NCI-H226 (cell line): ENCODE measurements at places on chromosomes 3 and 15.

- no peak for DNase-seq
Observed at GRCh38 chr3:4514321-4514720, 21.2 kb downstream of the ITPR1 start.

- DNase-seq: peak; percentile 54
Observed at GRCh38 chr15:63551400-63551799, 45.8 kb upstream of the FBXL22 start.

DNA sequence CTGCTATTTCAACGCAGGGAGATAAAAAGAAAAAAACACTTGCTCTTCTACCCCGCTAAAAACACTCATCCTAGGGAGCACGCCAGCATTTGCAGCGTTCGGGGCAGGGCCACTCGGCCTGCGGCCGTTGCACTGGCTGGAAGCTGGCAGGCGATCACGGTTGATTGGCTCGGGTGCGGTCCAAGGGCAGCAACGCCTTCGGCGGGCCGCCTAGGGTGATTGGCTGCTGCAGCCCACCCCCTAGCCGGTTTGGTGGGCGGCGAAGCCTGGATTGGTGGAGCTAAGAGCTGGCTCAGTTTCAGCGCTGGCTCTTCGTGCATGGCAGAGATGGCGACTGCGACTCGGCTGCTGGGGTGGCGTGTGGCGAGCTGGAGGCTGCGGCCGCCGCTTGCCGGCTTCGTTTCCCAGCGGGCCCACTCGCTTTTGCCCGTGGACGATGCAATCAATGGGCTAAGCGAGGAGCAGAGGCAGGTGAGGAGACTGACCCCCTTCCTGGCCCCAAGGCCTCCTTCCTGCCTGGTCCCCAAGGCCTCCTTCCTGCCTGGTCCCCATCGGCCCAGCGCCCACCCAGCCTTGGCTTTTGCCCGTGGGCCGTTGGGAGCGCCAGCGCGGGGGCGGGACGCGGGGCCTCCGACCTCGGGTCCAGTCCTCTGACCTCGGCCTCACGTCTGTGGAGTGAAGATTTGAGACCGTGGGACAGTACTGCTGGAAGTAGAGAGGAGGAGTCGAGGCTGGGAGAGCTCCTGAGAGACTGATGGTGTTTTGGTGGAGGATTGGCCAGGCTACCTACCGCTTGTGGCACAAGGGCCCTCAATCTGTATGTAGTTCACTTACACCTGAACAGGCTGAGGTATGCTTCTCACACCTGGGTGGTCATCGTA, at the start of gene IVD:
TSS of gene IVD (plus strand) at position 295 of the 881 bp plus-strand sequence. CDS start at position 328, 33 bp downstream.
- DNase-seq: peak; percentile 87

GRCh38 chr15:75923756-75924155, 20.1 kb downstream of the FBXO22 start:
- DNase-seq: no peak

GRCh38 chr3:155995525-155996370, 124.6 kb upstream of the KCNAB1 start:
- peak; percentile 8 for DNase-seq

- DNase-seq: peak; percentile 41
Observed at GRCh38 chr3:172148241-172148640, 108.9 kb downstream of the FNDC3B start.

DNA sequence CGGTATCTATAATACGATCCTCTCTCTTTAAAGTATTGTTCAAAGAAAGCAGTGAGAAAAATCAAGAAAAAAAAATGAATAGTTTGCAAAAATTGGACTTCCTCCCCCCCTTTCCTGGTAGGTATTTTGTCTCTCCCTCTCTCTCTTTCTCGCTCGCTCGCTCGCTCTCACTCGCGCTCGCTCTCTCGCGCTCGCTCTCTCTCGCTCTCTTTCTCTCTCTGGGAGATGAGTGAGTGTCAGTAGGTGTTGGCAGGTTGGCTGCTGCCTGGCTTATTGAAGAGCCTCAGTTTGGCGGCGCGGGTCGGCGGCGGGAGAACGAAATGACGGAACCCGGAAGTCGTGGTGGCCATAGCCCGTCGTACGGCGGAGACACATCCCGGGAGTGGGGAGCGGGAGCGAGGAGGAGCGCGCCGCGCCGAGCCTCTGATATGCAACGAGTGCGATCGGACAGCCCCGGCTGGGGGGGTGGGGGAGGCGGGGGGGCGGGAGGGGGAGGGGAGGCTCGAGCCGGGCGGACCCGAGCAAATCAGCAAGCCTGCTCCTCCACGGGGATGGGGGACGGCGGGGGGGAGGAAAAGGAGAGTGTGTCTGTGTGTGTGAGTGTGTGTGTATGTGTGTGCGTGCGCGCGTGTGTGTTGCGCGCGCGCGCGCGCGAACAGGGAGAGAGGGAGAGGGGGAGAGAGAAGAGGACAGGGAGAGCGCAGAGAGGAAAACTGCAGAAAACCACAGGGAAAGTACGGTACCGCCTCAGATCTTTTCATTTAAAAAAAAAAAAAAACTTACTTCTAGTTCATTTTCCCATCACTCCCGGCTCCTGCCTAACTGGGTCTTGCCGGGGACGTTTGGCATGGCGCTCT, at the start of gene MEIS2:
TSS of gene MEIS2 (minus strand) at position 441 of the 857 bp plus-strand sequence. CDS start 1,083 bp downstream, outside the sequence.
- DNase-seq: peak; percentile 94

- no peak for DNase-seq
Observed at GRCh38 chr3:74862476-74862875, 248.0 kb upstream of the CNTN3 start.

DNA sequence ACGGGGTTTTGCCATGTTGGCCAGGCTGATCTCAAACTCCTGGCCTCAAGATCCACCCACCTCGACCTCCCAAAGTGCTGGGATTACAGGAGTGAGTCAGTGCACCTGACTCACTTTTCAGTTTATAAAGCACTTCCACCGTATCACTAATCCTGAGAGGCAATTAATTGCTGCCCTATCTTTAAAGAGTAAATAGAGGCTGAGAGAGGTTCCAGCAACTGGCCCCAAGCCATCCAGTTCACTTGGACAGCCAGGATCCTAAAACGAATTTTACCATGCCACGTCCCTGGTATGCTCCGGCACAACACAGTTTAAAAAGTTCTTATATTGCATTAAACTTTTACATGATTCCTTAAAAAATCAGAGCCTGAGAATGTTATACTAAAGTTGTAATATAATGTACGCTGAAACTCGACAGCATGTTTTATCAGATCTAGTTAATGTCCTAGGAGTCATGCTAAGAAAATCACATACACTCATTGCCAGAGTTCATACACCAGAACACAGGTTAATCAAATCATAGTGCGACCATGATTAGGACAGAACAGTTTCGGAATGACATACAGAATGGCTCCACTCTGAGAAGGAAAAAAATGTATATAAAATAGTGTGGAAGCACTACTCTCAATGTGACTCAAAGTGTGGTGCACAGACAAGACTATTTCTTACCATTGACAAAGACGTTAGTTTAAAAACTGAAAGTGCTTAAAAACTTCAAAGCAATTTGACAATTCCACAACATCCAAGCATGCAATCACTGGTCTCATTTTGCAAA, 125.4 kb downstream of the ULK4 start:
- DNase-seq: peak; percentile 13

DNA sequence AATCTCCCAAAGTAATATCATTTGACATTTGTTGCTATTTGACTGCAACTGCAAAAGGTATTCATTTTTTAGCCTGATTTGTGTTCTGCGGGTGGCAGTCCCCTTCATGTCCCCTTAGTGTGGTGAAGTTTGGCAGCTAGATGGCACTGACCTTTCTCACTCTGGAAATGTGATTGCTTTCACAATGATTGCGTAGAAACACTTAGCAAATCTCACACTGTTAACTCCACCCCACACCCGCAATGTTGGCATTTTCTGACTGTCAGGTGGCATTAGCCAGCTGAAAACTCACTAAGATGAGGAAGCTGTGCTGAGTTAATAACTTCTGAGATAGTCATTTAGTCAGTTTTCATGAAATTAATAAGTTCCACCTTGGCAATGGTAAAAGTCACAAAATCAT, 76.9 kb downstream of the TRIM69 start:
- DNase-seq: no peak

GRCh38 chr15:70710714-70711113, 52.6 kb downstream of the UACA start:
- DNase-seq: no peak

DNA sequence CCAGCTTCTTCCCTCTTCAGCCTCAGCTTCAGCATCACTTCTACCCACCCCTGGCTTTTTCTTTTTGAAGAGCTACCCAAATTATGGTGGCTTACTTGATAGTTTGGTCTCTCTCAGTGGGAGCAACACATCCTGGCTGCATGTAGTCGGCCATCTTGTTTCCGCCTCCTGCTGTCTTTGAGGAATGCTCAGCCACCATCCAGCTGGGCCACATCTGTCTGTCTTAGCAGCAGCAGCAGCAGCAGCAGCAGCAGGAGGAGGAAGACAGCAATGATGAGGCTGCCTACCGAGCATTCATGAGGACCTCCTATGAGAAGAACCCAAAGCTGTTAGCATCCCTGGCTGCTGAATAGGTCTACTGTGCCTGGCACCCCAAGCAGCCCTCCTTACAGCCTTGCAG, 19.7 kb downstream of the IL16 start:
- no peak for DNase-seq

DNA sequence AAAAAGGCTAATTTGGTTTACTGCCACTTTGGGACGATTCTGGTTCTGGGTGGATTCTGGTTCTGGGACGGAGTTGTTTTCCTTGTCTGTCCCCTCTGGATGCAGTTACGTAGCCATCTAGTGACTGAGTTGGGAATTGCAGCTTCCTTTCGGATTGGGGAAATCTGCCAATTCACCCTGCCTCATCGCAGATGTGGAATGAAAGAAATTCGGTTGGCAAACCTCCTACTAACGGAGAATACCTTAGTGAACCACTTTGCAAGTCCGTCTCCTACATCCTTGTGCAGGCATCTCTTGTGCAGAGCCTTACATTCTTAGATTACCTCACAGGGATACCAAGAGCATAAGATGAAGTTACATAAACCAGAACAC, 31.5 kb upstream of the AP4E1 start:
- DNase-seq: peak; percentile 98
